Hematopoietic multipotent progenitor cell treated with erythropoietin and hydrocortisone succinate and interleukin-3 and kit ligand, for 17 days (in vitro differentiated cells): ENCODE measurements at places on chromosomes 5 and 9.

DNA sequence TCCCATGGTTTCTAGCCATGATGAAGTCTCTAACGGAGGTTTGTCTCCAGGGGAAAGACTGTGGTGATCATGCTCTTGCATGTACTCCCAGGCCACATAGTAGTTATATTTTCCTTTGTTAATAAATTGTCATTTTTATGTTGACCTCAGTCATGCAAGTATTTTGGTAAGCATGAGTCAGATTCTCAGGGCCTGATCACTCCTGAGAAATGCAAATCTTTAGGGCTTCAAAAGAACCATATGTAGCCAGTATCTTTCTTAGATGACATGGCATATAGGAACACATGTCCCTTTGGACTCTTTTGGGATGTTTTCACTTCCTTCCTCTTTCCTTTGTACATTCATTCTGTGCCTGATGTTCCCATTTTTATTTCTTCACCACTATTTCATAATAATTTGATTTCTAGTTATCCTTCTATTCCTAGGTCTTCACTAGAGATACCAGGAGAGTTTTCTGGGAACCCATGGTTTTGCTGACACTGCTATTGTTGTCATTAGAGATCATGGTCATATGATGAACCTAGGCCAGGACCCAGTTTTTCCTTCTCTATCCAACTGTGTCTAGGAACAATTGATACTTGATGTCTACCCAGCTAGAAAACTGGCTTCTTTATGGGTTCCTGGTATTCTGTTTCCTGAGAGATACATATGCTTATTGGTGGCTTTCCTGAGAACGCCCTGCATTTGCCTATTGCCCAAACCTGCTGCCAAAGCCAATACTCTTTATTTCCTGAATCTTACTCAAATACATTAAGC, 248.1 kb upstream of the NREP start:
- DNase-seq: no peak

- no peak for DNase-seq
These were observed 14.8 kb downstream of the C5orf47 start for GRCh38 chr5:174003795-174004194.

GRCh38 chr5:43315263-43315662, 2.1 kb upstream of the HMGCS1 start:
- DNase-seq: no peak

DNA sequence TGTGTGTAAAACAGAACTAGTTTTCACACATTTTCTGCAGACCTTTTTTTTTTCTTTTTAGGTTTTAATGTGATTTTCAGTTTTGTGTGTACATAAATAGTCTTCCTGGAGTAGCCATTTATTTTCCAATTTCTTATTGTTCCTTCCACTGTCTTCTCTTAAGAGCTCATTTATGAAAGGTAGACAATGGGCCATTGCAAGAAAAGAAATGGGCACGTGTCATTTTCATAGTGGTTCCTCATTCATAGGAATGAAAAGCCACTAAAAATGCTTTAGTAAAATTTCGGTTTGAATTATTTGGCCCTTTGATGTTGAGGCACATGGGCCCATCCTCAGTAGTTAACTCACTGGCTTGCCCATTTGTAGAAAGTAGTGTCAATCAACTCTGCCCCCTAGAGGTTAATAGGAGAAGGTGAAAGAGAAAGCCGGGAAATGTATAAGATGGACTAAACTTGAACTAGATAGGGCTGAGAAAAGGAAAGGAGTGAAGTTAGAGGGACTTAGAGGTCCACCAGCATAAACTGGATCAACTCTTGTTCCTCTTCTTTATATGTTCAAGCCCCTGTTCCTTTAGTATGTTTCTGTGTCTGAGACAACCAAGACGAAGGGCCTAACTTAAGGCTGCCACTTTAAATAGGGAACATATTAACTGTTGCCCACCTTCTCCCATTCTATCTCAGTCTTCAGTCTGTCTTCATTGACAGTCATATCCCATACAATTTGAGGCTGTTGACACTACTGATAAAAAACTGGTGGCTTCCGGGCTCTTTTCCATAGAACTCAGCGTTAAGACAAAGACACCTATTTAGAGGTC, 72.6 kb downstream of the SMARCA2 start:
- peak; percentile 57 for DNase-seq

DNA sequence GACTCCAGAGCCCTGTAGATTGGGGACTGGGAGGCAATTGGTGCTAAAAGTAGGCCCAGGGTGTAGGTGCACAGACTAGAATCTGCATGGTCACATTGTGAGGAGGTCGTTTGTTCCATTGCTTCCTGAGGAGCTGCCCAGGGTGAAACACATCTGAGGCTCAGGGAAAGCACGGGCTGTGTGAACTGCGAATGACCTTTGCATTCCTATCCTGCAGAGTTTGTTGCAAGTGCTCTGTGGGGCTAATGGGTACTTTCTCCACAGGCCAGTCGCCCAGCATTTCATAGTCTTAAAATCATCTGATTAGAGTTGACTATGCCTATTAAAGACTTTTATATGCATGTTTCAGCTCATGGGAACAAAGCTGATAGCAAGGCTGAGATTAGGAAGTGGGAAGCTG, 14.4 kb upstream of the SLC46A2 start:
- DNase-seq: no peak

GRCh38 chr9:78821126-78821822, 524.3 kb downstream of the PSAT1 start:
- DNase-seq: no peak
